NCI-H446 (cell line): ENCODE measurements at places on chromosomes 12 and 14.
A peak's percentile ranks its signal among the peaks of the same experiment; 100 is the strongest.

- DNase-seq = peak; percentile 32
Observed at GRCh38 chr14:38357557-38357956, 101.7 kb upstream of the CLEC14A start.

DNA sequence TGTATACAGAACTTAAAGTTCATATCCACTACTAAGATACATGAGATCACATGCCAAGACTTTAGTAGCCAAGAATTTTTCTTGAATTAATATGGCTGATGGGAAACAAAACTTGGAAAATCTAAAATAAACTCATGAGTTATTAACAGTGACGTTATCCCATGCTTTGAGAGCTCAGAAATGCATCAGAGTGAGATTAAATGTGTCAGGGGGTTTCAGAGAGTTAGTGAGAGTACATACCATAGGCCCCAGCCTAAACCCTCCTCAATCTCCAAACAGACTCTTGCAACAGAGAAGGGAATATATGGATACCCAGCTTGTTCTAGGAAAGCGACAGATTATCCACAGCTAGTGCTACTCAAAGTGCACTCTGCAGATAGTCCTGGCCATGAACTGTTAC lies 19.3 kb downstream of the SLC35F4 start:
- DNase-seq = no peak

GRCh38 chr12:47881826-47882427 lies 22.9 kb downstream of the VDR start:
- DNase-seq = no peak

- DNase-seq = no peak
Observed at GRCh38 chr12:591167-592023, 71.8 kb downstream of the NINJ2 start.
